ENCODE measurements at places on chromosomes 5 and 9.
A peak's percentile ranks its signal among the peaks of the same experiment; 100 is the strongest.

GRCh38 chr9:90219548-90220118, 423.0 kb downstream of the DIRAS2 start:
- DNase-seq: no peak

GRCh38 chr9:33124751-33125381, 42.3 kb downstream of the B4GALT1 start:
- no peak for DNase-seq

DNA sequence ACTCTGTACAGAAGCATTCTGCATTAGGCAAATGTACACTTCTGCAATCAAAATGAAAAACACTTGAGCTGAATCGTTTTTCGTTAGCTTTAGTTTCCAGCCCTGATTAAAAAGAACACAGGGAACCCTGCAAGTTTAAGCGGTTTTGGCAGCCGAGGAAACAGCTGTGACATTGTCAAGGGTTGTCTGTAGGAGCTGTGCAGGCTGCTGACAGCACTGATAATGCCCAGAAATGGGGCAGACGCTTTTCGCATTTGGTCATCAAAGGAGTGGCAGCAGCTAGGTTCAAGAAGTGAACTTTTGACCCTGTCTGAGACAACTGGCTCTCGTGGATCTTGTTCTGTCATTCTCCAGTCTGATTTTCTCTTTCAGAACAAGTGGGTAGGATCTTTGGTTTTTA, 165.6 kb upstream of the CCDC152 start:
- peak; percentile 35 for DNase-seq

GRCh38 chr5:159341906-159342310, 11.6 kb upstream of the IL12B start:
- no peak for DNase-seq

- DNase-seq: peak; percentile 27
These were observed 99.4 kb downstream of the MTREX start for GRCh38 chr5:55407059-55407684.

DNA sequence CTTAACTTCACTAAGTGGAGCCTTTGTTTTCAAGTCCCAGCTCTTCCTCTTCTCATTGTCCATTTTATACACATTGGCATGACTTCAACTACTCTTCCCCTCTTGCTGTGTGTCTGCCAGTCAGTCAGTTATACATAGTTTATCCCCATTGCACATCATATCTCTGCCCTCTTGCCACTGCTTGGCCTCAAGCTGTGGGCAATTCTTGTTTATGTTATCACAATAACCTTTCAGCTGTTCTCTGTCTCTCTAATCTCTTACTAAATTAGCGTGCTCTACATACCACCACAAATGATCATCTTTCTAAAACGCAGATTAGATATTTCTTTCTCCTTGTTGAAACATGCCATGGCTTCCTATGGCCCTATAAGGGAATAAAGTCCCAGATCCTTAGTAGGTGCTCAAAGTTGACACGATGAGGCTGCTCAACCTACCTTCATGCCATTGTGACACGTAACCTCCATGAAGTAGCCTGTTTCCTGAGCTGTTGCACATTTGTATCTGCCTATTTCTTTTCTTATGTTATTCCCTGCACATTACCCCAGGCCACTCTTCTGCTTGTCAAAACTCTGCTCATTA, 239.3 kb downstream of the GAS1 start:
- DNase-seq: no peak

DNA sequence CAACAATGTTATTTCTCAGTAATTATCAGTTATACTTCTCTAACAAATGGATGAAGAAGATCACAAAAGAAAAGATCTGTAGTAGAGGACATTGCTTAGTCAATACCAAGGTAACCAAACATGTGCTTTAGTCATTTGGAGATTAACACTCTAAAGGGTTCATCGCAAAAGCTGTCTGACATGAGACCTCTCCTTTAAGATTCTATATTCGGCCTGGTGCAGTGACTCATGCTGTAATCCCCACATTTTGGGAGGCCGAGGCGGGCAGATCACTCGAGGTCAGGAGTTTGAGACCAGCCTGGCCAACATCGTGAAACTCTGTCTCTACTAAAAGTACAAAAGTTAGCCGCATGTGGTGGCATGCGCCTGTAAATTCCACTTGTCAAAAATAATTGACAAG, 18.3 kb upstream of the CKMT2 start:
- DNase-seq: no peak
